ENCODE measurements at places on chromosomes 6 and 20.

GRCh38 chr6:147564556-147564955, 56.1 kb downstream of the SAMD5 start:
- DNase-seq = no peak

- DNase-seq = no peak
Observed at GRCh38 chr20:24694157-24694726, 224.8 kb downstream of the SYNDIG1 start.

GRCh38 chr6:85451565-85452306, 1.9 kb downstream of the NT5E start:
- no peak for DNase-seq

GRCh38 chr20:2859330-2860121, 13.8 kb upstream of the PTPRA start:
- peak; percentile 38 for DNase-seq
